ENCODE measurements at places on chromosomes 12 and 14.
A peak's percentile ranks its signal among the peaks of the same experiment; 100 is the strongest.

DNA sequence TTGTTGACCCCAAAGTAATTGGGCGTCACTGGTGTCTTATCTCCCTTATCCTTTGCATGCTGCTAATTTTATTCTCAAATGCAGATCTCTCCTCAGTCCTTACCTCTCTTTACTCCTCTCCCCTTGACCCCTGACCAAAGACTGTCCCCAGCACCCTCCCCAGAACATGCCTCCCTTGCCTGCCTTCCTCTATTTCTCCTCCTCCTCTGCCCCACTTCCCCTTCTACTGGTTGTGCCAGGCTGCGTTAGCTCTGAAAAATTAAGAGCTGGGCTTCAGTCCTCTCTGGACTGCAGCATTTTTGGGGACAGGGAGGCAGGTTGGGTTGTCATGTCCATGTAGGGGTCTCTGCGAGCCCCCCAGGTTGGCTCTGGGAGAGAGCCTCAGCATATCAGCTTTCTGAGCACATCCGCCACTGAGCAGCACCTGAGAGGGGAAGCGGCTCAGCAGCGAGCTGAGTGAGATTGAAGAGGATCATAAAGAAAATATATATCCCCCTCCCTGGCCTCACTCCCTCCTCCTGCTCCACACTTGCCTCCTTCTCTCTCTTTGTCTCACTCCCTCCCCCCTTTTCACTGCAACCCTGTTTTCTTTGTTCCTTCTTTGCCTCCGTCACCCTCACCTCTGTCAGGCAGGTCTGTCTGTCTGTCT lies 6.4 kb upstream of the CISTR start:
- no peak for DNase-seq

DNA sequence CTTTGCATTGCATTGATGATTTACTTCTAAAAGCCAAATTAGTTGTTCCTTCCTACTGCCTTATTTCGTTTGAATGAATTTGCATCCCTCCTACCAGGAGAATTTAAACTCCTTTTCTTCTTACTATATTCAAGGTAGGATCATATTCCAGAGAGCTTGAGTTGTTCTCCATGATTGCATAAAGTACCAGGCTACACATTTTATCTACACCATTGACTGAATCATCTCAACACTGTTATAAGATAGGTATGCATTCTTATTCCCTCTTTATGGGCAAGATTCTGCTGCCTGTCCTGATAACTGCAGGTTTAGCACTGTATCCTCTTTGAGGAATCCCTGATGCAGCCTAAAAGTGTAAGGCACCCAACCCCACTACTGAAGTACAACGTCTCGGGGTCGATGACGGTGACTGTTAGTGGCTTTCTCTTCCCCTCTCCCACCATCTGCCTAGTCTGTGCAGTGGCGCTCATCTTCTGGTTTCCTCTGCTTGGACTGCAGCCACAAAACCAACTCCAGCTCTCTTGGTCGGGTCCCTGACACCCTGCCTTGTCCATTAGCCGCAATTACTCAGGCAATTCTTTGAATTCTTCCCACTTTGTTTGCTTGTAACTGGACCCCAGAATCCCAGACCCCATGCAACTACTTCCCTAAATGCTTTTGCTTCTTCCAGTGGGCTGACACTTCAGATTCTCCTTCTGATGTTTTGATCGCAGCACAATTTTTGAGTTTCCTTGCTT lies 44.4 kb upstream of the STXBP6 start:
- no peak for DNase-seq

DNA sequence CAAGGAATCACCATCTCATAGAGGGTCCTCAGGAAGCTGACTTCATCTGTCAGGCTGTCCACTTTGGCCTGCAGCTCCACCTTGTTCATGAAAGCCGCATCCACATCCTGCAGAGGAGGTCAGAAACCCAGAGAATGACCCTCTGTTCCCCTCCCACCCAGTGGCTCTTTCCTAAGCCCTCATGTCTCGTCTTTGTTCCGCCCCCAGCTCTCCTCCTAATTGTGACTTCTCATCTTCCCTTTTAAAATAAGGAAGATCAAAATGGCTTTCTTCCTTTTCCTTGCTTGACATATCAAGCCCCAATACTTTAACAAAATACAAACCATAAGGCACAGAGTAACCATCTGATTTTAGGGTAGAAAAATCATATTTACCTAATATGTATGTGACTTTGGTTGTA lies 4.4 kb downstream of the KRT76 start:
- DNase-seq = no peak

DNA sequence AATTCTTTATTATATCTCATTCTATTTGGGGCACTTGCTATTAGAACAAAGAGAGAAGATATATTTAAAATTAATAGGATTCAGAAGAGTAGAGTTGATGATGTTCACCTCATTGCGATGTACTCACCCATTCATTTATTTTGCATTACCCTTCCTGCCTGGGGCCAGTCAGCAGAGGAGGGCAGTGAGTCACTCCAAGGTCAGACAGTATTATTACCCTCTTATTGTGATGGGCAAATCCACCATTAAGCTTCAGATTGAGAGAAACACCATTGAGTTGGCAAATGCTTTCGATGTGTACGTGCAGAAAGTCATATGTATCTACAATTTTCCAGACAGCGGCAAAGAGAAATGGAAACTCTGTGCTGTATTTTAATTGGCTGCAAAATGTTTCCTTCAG lies 134.2 kb downstream of the BICD1 start:
- DNase-seq = no peak

DNA sequence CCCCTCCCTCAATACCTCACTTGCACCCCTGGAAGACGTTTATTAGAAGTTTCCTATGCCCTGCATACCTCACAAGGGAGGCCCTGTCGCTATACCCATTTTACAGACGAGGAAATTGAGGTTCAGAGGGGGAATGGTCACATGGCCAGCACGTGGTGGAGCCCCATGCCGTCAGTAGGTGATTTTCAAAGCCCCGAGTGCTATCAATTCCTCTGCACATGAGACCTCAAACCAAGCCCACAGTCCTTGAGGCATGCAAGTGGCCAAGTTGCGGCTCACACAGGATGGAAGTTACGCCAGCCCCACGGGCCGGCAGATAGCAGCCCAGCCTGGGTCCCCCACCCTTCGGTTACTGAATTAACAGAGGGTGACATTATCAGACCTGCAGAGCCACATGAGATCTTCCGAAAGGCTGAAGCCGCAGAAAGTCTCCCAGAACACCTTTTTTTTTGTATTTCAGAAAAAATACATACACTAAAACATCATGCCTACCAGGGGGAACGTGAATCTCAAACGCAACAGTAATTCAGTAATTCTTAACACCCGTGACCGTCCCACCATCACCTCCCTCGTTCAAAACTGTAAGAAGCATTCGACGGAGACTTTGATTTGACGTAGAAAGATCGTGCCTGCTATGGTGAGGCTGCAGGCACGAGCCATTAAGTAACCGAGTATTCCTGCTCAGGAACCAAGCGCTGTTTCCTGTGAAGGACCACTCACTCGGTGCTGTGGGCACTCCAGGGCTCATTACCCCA lies 129.0 kb downstream of the RFLNA start:
- no peak for DNase-seq

- no peak for DNase-seq
Measured at GRCh38 chr12:79048962-79049361, 184.4 kb downstream of the SYT1 start.

- DNase-seq = no peak
Measured at GRCh38 chr14:71996610-71997009, 64.4 kb downstream of the RGS6 start.

GRCh38 chr14:85453401-85454225 lies 76.3 kb upstream of the FLRT2 start:
- DNase-seq = no peak

DNA sequence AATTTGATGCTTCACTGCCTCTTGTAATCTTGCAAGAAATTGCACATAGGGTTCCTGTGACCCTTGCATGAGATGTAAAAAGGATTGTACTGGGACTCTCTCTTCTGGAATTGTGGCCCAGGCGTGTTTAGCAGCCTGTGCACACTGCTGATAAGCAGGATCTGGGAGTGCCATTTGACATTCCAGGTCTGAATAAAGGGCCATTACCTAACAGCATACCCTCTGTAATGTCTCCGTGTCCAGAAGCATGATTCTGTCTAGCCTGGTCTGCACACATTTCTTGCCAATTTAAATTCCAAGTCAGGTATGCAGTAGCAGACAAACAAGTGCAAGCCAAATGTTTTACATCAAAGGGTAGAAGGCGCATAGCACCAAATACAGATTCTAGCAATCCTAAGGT lies 18.1 kb upstream of the MAPKAPK5 start:
- no peak for DNase-seq

- DNase-seq = no peak
Measured at GRCh38 chr14:30993071-30993470, 32.4 kb upstream of the AP4S1 start.

- DNase-seq = no peak
Measured at GRCh38 chr12:92654929-92655328, 47.9 kb upstream of the PLEKHG7 start.

DNA sequence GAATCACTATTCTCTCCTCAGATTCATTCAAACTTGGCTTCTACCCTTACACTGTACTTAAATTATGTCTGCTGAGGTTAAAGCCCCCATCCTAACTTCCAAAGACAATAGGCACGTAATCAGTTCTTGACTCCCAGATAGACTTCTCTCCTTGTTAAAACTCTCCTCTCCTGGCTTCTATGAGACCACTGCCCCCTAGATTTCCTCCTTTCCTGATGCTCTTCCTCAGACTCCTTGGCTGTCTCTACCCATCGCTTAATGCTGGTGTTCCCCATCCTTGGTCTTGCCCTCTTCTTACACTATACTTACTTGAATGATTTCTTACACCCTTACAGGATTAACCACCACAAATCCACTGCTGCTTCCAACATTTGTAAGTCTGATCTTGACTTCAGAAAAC lies 32.8 kb downstream of the TC2N start:
- DNase-seq = no peak

GRCh38 chr12:131075611-131076010 lies 121.9 kb downstream of the ADGRD1 start:
- DNase-seq = no peak

- no peak for DNase-seq
Measured at GRCh38 chr14:51451561-51451960, 200.1 kb upstream of the FRMD6 start.

DNA sequence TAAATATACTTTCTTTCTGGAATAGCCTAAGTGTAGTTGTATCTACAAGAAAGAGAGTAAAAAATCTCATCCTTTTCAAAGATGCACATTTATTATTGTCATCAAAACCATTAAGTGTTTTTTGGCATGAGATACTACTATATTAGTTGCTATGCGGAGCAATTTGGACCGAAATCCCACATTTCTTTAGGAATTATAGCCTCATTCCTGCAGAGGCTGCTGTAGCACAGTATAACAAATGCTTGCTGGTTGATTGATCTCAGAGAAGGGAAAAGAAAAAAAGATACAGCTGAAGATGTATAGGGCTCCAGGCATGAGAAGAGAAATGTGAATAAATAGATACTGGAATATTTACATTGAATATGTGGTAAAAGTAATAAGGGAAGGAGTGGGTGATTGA lies 36.0 kb downstream of the RHOJ start:
- no peak for DNase-seq

DNA sequence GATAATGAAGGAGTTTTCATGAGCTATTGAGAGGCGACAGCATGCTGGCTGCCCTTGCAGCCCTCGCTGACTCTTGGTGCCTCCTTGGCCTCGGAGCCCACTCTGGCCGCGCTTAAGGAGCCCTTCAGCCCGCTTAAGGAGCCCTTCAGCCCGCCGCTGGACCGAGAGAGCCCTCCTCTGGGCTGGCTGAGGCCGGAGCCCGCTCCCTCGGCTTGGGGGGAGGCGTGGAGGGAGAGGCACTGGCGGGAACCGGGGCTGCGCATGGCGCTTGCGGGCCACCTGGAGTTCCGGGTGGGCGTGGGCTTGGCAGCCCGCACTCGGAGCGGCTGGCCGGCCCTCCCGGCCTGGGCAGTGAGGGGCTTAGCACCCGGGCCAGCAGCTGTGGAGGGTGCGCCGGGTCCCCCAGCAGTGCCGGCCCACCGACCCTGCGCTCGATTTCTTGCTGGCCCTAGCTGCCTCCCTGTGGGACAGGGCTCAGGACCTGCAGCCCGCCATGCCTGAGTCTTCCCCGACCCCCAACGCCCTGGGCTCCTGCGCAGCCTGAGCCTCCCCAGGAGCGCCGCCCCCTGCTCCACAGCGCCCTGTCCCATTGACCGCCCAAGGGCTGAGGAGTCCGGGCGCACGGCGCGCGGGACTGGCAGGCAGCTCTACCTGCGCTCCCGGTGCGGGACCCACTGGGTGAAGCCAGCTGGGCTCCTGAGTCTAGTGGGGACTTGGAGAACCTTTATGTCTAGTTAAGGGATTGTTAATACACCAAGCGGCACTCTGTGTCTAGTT lies 20.1 kb upstream of the PAWR start:
- no peak for DNase-seq

- no peak for DNase-seq
Measured at GRCh38 chr12:89960607-89961394, 252.2 kb upstream of the ATP2B1 start.

- no peak for DNase-seq
Measured at GRCh38 chr12:91093341-91093740, 18.0 kb downstream of the LUM start.

DNA sequence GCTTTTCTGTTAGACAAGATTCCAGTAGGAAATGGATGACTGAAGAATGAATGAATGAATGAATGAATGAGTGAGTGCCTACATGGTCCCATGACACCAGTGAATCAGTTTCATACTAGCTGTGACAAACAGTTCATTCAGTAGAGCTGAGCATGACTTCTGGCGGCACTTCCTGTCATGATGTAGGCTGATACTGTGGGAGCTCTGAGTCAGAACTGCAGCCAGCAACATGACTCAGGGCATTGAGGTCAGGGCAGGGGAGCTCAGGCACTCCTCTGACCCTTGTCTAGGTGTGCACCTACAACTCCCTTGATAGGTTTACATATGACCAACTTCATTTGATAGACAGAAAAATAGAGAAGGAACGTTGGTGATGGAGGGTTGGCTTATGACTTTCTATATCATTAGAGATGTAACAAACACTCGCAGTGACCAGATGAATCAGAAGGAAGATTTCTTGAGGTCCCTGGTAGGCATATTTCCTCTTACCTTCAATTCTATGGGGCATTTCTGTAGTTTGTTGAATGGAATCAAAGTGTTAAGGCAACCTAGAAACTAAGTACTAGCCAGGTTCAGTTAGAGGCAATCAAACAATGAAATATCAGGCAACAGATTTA lies 139.3 kb upstream of the ARHGAP5 start:
- no peak for DNase-seq

GRCh38 chr14:49879646-49880204 lies 13.2 kb upstream of the ARF6 start:
- DNase-seq = peak; percentile 64

DNA sequence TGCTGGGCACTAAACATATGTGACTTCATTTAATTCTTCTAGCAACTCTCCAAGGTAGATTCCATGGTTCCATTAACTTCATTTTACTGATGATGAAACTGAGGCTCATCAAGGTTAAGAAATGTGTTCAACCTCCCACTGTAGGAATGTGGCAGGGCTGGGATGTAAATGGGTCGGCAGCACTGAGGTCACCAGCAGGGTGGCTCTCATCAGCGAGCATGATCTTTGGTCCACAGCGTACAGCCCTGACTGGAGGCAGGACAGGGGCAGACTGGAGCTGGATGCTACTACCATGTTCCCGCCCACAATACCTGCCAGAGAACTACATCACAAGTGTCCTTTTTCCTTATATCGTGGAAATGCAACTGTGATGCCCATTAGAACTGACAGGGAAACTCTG lies 4.6 kb downstream of the APPL2 start:
- DNase-seq = no peak

Data from NCI-H1092 treated with DMSO at 0.1 percent for 48 hours (cell line).